Activated naive CD4-positive, alpha-beta T cell treated with anti-CD3 and anti-CD28 coated beads, Interleukin-2, amount 50 U/mL, for 72 hours (primary cell): ENCODE measurements at places on chromosomes 16 and 17. TPM values are rescaled to one million over a fixed set of nuclear protein-coding genes. Genes with fewer than 3 reads are reported as not detected.

GRCh38 chr17:51590071-51590656, 329.8 kb downstream of the UTP18 start:
- DNase-seq: no peak

- peak; percentile 73 for DNase-seq
Measured at GRCh38 chr16:72787514-72788268, 260.2 kb downstream of the ZFHX3 start.

GRCh38 chr17:50917418-50917743, 51.2 kb upstream of the TOB1 start:
- no peak for DNase-seq

DNA sequence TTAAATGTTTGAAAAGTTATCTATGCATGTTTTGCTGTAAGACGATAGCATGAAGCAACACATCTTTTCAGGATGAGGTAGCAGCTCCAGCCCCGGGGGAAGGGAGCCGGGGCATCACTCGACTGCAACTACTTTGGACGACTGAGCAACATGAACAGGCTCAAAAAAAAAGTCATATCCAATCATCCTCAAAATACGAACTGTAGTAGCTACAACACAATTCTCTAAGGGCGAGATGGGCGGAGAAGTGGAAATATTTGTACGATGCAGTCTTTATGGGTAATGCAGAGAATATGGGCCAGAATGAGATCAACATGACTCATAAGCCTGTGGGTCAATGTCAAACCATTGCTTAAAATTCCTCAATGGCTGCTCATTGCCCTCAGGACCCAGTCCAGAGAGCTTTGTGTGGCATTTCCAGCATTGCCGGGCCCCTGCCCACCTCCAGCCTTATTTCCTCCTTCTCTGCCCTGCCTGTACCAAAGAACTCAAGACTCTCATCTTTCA, 17.7 kb upstream of the SMURF2 start:
- DNase-seq: no peak

C17orf50 gene
- total RNA-seq: not detected

DNA sequence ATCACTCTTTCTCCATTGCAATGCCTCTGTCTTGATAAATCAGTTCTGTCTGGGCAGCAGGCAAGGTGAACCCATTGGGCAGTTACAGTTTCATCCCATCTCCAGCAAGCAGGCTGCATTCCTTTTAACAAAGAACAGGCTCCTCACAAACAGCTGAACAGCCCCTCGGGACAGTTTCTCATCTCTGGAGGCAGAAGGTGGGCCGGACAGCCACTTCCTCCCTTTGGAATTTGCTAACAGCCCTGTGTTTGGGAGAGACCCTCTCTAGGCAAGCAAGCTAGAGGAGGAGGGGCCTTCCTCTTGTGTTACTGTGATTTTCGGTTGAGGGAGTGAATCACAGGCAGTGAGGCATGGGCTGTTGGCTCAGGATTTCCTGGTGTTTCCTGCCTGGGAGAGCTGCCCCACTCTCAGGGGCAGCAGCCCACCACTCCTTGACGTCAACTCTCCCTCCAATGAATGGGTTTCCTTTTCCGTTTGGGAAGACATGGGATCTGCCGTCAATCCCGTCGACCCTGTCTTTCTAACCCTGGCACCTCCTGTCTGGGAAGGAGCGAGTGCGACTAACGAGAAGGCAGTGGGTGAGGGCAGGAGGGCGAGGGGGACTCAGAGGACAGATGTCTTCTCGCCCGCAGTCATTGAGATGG, 3.7 kb upstream of the PGS1 start:
- DNase-seq: no peak

- DNase-seq: no peak
Measured at GRCh38 chr16:13660807-13661206, 259.1 kb upstream of the ERCC4 start.

DNA sequence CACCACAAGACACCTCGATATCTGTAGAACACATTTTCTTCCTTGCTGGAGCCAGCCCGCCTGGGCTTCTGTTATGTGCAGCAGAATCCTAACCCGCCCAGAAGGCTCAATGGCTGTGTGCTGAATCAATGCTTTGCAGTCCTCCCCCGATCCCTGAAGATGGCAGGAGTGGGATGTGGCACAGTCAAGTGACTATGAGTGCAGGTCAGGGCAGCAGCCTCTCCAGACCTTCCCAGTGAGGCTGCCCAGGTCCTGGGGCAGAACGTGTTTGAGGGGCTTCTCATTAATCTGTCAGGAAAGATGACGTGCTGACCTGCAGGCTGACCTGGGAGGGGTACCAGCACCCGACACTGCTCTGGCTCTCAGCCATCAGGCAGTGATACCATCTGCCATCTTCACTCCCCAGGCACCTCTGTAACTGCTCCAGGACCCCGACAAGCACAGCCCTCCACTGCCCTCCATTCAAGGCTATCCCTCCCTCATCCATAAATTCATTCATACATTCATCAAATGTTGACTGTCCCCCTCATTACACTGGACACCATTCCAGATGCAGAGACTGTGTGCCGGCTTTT, 35.2 kb downstream of the LRRC75A start:
- no peak for DNase-seq

- no peak for DNase-seq
Measured at GRCh38 chr17:70523426-70523825, 354.1 kb downstream of the KCNJ2 start.

TRIM72 gene
- 0.06 TPM for total RNA-seq

GRCh38 chr16:75087375-75087979, 29.1 kb downstream of the LDHD start:
- DNase-seq: no peak

- DNase-seq: no peak
Measured at GRCh38 chr17:74063439-74063838, 140.0 kb upstream of the RPL38 start.
